ENCODE measurements at places on chromosomes 4 and X.
A peak's percentile ranks its signal among the peaks of the same experiment; 100 is the strongest.

DNA sequence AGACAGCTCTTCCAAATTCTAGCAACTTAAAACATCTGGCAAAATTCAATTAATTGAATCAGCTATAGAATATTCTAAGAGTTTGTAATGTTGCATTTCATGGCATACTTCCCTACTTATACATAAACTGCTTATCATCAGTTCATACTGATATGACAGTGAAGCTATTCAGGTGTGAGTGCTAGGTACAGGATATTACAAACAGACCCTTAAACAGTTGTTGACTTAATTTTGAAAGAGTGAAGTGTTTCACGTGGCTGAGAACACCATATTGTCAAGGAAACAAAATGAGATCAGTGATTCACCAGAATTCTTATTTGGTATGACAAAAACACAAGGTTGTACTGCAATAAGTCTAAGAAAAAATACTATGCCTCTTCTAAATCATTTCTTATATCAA lies 27.4 kb downstream of the CENPU start:
- no peak for DNase-seq

DNA sequence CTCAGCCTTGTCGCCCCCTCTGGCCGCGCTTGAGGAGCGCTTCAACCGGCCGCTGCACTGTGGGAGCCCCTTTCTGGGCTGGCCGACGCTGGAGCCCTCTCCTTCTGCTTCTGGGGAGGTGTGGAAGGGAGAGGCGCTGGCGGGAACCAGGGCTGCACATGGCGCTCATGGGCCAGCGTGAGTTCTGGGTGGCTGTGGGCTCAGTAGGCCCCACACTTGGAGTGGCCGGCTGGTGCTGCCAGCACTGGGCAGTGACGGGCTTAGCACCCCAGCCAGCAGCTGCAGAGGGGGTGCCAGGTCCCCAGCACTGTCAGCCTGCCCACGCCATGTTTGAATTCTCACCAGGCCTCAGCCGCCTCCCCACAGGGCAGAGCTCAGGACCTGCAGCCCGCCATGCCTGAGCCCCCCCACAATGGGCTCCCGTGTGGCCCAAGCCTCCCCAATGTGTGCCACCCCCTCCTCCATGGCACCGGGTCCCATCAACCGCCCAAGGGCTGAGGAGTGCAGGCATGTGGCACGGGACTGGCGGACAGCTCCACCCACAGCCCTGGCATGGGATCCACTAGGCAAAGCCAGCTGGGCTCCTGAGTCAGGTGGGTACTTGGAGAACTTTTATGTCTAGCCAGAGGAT lies 615.2 kb downstream of the TRIML1 start:
- peak; percentile 70 for DNase-seq

DNA sequence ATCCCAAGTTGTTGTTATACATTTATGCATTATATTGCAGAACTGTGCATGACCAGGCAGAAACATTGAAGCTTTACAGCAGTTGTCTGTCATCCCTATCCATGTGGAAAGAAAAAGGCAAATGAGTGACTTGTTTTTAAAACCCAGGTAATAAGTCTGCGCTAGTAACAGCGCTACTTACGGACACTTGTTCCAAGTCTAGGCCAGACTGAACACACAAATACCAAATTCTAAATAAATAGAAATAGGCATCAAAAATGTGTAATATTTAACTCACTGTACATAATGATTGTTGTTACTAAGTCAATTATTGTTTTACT lies 548 bp upstream of the MAML3 start:
- no peak for DNase-seq

DNA sequence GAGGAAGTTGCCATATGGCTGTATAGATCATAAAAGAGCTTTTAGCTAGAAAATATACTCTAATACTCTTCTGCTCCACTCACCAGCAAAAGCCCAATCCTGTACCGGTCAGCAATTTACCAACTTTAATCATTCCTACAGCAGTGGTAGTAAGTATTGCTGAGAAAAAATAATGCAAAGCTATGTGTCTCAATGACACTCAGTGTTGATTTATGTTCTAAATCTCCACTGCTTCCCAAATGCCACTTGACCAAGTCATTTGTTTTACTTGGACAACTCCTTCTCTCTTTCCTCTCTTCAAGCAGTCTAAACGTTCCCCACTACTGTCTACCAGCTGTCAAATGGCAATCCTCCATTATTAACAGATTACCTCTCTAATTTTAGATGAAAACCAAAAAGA lies 201.8 kb upstream of the GK2 start:
- no peak for DNase-seq

GRCh38 chr4:5710065-5710960 lies 688 bp upstream of the EVC start:
- DNase-seq, result no peak

- no peak for DNase-seq
Observed at GRCh38 chr4:140158365-140159030, 4.5 kb upstream of the MAML3 start.

- DNase-seq, result no peak
Observed at GRCh38 chr4:67325791-67326190, 219.5 kb downstream of the CENPC start.

DNA sequence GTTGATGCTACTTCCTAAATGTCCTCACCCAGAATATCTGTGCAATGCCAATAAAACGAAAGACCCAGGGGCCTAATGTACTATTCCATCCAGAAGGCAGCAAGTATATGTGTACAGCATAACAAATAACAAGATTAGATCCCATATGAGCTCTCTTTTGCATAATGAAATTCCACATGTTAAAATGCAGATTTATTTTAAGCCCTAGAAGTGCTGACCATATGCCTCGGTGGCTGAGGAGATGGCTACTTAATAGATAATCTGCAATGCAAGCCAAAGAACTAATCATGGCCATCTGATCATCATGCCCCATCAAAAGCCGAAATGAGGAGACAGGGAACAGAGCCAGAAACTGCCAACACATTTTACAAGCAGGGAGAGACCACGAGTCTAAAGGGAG lies 293.5 kb downstream of the KCNIP4 start:
- DNase-seq, result no peak

GRCh38 chr4:82044141-82044993 lies 329.4 kb downstream of the HNRNPD start:
- DNase-seq, result peak; percentile 69

- DNase-seq, result peak; percentile 73
Observed at GRCh38 chr4:6732441-6733357, 16.7 kb downstream of the BLOC1S4 start.

GRCh38 chr4:68953056-68953596 lies 1.5 kb upstream of the UGT2A3 start:
- DNase-seq, result no peak

- DNase-seq, result no peak
Observed at GRCh38 chr4:129393976-129394375, 298.0 kb downstream of the C4orf33 start.

DNA sequence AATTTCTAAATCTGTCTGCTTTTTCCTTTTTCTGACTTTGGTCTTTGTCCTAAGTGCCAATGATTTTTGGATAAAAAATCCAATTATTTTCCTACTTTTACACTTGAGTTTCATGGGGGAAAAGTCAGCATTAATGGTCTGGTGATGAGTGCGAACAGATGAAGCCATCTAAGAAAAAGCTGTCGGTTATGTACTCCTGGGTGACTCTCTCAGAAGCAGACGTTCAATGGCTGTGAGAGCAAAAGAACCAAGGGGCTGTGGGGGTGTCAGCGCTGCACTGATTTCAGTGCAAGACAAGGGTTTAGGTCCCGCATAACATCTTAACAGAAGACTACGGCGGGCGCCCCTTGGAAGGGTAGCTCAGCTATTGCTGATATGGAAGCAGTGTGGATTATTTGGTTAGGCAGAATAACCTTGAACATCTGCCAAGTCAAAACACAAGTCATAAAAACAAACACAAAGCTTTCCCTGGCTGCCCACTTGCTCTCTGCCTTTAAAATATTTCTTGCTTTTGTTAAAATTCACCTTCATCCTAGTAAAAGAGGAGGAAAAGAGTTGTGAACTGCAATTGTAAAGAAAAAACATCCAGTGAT lies 240.5 kb downstream of the MAML3 start:
- no peak for DNase-seq

GRCh38 chrX:10769696-10770619 lies 149.6 kb upstream of the MID1 start:
- no peak for DNase-seq

- no peak for DNase-seq
Observed at GRCh38 chr4:122826079-122826527, 528 bp upstream of the FGF2 start.

- no peak for DNase-seq
Observed at GRCh38 chrX:131279617-131280016, 9.5 kb downstream of the IGSF1 start.

DNA sequence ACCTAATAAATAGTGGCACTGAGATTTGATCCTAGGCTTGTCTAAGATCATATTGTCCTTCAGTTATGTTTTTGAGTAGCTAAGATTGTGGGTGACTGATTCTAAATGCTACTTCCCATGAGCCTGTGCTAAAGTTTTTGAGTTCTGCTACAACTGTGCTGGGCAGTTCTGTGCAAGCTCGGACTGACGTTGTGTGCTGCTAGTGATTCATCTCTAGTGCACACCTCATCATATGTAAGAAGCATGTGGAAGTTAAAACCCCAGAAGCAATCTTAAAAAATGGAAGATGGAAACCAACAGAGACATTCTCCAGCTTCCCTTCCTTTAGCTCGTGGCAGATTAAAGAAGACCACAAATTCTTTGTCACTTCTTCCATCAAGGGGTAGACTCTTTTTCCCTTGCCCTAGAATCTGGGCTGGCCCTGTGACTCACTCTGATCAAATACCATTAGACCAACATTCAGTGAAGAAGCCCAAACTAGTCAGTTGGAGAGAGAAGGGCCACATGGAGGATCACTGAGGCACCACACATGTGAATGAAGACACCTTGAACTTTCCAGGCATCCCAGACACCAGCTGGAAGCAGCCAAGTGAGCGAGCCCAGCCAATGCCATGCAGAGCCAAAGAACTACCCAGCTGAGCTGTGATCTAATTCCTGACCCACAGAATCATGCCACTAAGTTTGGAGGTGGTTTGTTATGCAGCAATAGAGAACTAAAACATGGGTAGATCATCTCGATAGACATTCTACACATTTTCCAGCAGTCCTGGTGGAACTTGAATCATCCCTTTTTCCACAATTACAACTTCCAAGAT lies 16.8 kb downstream of the ARHGAP6 start:
- no peak for DNase-seq

DNA sequence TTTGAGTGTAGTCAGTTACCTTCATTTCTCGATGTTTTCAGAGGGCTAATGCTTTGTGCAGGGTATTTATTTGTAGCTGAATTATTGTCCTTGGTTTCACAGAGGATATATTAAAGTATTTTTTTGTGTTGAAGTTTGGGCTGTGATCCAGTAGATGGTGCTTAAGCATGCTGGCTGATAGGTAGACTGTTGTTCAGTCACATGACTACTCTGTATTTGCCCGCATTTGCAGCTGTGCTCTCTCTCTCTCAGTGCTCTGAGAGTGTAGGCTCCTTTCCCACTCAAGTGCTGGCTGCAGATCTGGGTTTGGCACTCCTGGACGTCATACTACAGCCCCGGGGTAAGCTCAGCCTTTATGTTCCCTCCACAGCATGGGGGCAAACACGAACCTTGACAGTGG lies 21.7 kb downstream of the RAB40AL start:
- no peak for DNase-seq

DNA sequence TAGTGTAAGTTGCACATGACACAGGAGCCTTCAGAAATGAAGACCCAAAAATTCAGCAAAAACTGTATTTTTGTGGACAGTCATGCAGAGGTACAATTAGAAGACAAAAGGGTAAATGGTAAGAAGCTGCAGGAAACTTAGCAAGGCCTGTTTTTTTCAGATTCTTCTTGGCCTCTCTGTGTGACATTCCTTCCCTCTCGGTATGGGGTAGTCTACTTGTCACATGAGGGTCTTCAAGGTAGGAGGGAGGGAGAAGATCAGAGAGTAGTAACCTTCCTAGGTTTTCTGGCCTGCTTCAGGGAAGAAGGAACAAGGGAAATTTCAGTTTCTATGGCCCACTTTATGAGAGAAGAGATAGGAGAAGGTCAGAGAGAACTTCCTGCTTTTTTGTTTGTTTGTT lies 230.4 kb upstream of the PPP1R2C start:
- no peak for DNase-seq

- DNase-seq, result no peak
Observed at GRCh38 chrX:3717742-3718420, 4.4 kb upstream of the PRKX start.

DNA sequence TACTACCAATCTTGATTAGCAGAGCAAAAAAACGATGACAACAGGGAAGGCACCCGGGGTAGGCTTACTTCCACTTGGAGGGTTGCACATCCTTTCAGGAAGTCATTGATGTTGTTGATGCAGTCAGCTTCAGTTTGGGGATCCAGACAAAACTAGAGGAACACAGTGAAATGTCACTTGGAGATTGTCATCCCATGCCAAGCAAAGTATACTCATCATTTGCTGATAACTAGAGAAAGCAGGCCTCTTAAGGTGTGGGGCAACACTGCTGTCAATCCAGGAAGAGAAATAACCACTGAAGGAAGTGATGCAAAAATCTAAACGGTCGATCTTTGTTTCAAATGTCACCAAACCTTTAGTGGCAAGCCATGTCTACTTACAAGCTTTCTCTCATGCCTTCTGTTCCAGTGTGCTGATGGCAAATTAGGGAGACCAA lies 1.4 kb downstream of the ARHGEF6 start:
- DNase-seq, result no peak

DNA sequence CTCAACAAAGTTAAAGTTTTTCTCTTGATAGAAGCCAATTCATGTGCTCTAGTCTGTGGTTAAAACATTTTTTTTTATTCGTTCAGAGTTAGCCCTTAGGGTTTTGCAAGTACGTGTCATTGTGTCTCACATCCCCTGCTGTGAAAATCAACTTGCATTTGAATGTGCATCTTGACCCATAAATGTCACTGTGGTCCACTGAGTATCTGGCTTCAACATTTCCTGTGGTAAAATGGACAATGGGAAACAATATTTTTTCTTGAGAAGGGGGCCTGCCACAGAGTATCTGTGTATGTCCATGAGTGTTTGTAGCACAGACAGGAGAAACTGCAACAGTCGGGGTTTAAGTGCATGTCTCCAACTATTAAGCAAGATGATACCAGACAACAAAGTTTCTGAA lies 554.8 kb upstream of the TENM3 start:
- DNase-seq, result no peak

- DNase-seq, result no peak
Observed at GRCh38 chrX:45006002-45006800, 133.2 kb downstream of the KDM6A start.

- DNase-seq, result no peak
Observed at GRCh38 chrX:82134378-82134777, 932.5 kb downstream of the SH3BGRL start.

GRCh38 chr4:98905839-98906238 lies 23.1 kb downstream of the EIF4E start:
- DNase-seq, result no peak

DNA sequence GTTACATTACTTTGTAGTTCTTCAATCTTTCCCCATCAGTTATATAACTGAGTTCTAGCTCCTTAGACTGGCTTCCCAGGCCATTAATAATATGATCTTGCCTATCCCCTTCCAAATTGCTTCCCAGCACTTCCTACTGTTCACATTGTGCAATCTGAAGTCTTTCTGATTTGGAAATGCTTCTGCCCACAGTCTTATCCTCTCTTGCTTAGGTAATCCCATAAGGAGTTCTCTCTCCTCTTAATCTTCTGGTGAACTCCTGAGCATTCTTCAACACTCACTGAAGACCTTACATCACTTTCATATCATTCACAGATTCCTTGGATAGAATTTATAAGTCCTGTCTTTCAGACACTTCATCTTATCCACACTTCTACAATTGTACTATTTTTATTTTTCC lies 132.7 kb upstream of the TTC29 start:
- no peak for DNase-seq

Data from posterior cingulate gyrus (tissue), 11 donors.